ENCODE measurements at places on chromosomes 6 and 20.

DNA sequence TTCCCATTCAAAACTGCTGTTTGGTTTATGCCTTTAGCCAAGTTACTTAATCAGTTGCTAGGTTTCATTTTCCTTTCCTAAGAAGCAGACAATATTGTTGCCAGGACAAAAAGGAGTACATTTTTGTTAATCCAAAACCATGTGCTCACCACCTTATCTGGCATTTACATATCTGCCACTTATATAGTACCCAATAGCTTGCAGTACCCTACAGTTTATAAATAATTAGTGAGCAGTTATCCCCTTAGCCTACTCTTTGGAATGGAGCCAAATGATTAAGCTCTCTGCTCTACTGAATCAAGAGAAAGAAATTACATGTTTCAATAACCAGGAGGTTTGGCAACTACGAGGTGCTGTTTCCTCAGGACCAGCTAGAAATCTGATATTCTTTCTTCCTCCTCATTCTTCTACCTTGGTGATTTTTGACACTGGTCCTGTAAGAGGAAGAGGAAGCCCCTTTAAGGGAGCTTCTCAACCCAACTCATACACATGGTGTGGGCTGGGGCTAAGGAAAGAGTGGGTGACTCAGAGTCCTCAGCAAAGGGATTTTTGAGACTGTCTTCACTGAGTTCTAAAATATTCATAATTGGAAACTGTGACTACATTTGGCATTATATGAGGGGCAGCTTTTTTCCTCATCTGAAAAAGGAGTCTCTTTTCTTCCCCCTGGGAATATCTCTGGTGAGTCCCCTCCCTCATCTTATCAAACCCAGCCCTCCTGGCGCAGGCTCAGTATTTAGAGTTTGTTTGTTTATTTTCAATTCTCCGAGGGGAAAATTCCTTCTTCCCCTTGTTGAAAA, 1.5 kb downstream of the ZNFX1 start:
- DNase-seq: peak; percentile 72

DNA sequence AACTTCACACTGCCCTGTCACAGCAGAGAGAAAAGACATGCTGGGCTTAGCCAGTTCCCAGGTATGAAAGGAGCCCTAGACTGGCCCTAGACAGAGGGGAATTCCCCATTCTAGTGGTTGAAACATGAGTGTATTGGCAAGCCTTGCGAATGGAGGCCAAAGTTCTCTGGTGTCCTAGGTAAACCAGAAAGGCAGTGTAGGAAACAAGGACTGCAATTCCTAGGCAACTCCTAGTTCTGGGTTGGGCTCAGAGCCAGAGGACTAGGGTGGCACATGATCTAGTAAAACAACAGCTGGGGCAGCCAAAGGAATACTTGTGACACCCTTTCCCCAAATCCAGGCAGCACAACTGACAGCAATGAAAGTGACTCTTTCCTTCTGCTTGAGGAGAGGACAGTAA, 265.0 kb upstream of the EPHA7 start:
- no peak for DNase-seq

DNA sequence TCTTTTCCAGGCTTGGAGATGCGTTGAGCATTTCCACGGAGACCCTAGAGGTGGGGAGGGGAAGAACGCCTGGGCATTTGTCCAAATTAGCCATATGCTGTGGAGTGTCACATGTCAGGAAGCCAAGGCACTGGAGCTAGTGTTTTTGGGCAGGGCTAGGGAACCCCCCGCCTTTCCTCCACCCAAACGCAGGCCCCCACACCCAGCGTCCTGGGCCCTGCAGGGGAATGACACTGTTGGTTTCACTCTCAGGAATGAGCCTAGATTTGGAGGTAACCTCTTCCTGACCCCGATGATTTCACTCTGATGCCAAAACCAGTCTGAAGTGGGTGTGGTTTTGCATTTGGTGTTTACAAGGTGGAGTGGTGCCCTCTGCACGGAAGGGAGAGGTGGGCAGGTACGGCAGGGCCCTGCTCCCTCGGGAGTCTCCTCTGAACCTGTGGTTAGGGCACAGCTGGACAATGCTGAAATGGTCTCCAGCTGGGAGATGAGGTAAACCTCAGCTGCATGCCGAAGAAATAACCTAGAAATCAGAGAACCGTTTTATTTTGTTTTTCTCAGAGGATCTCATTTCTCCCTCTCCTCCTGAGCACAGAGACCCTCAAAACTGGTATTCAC, 29.5 kb downstream of the MTHFD1L start:
- DNase-seq: peak; percentile 15

- no peak for DNase-seq
These were observed 12.6 kb downstream of the HSPA12B start for GRCh38 chr20:3744806-3745685.

GRCh38 chr6:92790381-92790780, 629.0 kb downstream of the EPHA7 start:
- DNase-seq: no peak

GRCh38 chr20:5390720-5391119, 74.0 kb upstream of the PROKR2 start:
- no peak for DNase-seq

DNA sequence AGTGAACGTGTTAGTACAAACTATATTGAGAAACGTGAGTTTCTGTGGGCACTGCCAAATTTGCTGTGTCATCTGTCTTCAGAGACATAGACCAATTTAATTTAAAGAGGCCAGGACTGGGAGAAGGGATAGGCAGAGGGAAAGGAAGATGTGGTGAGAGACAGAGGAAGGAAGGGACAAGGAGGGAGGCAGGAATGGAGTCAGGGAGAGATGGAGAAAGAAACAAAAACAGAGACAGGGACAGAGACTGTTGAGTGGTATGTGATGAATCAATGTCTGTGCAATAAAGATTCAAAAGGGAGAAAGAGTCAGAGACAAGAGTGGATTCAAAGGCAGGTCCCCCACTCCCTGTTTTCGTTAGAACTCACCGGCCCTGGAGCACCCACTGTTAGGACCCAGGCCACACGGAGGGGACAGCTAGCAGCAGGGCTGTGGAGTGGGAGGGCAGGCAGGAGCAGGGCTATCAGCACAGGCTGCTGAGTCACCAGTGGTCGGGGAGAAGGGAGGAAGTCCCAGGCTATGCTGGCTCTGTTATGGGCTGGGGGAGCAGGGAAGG, 51.6 kb upstream of the CHD6 start:
- DNase-seq: no peak

- no peak for DNase-seq
These were observed 495.7 kb upstream of the JARID2 start for GRCh38 chr6:14750059-14750661.

GRCh38 chr6:165649166-165650137, 13.6 kb downstream of the PDE10A start:
- DNase-seq: no peak

- no peak for DNase-seq
These were observed 317.6 kb upstream of the TSHZ2 start for GRCh38 chr20:52654567-52654966.

DNA sequence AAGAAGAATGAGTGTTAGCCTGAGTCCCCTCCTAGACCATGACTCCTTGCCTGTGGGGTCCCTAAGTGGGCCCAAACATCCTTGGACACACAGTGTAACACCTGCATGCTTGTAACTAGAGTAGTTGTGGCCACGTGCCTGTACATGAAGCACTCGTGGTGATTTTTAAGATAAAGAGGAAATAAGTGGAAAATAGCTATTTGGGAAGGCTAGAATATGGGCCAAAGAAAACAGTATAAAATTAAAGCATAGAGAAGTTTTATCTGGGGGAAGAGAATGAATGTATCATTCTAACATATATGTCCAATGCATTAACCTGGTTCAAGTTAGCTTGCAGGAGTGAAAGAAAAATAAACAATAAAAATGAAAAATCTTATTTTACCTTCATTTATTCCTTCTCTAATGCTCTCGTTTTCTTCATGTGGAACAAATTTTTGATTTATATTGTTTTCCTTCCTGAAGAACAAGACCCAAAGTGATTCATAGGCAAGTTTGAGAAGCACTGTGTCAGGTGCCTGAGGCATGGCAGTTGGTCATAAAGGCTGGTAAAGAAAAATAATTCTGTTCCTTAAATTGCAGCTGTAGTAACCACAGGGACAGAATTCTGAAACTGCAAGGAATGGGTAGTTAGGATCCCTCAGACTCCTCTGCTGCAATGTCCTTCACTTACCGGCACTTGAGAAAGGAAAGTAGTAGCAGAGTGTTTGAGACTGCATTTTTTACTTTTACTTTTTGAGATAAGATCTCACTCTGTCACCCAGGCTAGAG, 8.5 kb upstream of the CST3 start:
- no peak for DNase-seq

- no peak for DNase-seq
These were observed 7.1 kb downstream of the CCND3 start for GRCh38 chr6:41934278-41935192.

- DNase-seq: no peak
These were observed 84.9 kb upstream of the TGM3 start for GRCh38 chr20:2210646-2211552.

GRCh38 chr20:51636123-51636522, 93.6 kb upstream of the NFATC2 start:
- no peak for DNase-seq
